Stimulated activated CD4-positive, alpha-beta T cell treated with anti-CD3 and anti-CD28 coated beads, Interleukin-1b, Interleukin-23, amount 100 ng/mL, for 1 hour (primary cell): ENCODE measurements at places on chromosomes 16 and 17.
A peak's percentile ranks its signal among the peaks of the same experiment; 100 is the strongest.

DNA sequence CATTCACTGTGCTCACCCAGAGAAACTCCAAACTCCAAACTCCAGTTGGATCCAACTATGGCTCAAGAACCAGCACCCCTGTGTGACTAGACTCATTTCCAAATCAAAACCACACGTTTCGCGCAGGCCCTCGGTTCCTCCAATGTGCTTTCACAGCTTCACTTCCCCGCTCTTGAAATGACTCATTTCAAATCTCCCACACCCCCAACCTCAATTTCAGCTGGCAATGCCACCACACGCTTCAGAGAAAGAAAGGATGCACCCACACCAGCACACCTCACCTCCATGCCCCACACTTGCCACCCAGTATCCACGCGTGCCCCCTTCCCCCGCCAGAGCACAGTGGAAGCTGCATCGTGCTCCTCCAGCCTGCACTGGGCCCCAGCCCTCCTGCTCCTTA is 9.0 kb downstream of the TMEM92 start:
- no peak for DNase-seq

- no peak for DNase-seq
Measured at GRCh38 chr17:39183720-39184119, 13.7 kb downstream of the CACNB1 start.

DNA sequence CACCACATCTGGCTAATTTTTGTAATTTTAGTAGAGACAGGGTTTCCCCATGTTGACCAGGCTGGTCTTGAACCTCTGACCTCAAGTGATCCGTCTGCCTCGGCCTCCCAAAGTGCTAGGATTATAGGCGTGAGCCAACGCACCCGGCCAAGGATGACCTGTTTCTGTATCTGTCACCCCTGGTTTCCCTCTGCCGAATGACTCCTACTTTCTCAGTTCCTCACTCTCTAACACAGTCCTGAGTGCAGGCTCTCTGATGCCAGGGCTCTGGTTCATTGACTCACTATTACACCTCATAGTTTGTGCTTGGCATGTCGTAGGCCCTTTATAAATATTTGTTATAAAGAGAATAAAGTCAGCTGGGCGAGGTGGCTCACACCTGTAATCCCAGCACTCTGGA is 10.7 kb upstream of the PRPF8 start:
- DNase-seq = no peak

- no peak for DNase-seq
Measured at GRCh38 chr17:53749178-53749577, 73.5 kb upstream of the KIF2B start.

GRCh38 chr17:41860254-41860931 is 4.8 kb downstream of the KLHL11 start:
- no peak for DNase-seq

DNA sequence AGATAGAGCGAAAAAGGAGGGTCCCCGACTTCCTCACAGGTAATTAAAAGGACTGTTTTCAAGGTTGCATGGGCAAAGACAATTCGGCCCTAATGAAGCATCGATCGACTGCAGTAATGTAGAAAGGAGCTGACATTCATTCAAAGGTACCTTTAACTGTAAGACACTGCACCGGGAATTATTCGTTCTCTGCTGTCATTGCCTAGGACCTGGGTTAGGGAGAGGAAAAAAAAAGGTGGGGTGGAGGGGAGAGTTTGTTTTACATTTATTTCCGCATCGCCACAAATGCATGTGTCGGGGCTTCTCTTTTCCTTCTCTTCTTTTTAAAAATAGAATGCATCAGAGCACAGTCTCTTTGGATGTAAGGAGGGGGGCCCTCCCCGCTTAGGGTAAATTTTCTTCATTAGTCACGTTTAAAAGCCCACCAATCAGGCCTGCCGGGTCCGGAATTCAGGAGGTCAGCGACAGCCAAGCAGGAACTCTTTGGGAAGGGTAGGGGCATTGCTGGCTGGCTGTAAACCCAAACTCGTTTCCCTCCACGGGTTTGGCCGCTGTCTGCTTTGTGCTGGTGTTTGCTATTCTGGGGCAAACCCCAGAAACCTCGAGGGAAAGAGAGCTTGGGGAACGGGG is 496.2 kb upstream of the ZFHX3 start:
- no peak for DNase-seq

GRCh38 chr16:10949424-10949970 is 5.1 kb downstream of the CLEC16A start:
- DNase-seq = no peak

GRCh38 chr16:79856581-79856980 is 256.0 kb upstream of the MAF start:
- DNase-seq = no peak

GRCh38 chr16:27475561-27475960 is 73.6 kb downstream of the IL21R start:
- no peak for DNase-seq

DNA sequence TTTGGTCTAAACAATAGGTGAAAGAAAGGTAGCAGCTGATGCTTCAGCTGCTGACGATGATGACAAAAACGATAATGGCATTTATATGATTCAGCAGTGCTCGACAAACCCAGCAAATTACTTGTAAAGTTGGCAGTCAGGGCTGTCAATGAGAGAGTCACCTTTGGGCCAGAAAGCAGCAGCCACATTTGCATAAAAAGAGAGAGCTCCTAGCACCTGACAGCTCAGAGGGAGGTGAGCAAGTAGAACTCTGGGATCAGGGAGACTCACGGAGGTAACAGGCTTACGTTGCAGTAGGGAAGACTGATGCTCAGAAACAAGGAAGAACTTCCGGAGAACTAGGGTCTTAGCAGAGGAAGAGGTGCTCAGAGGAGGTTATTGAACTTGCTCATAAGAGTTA is 291.9 kb upstream of the ZFHX3 start:
- no peak for DNase-seq

GRCh38 chr17:77864234-77865111 is 94.0 kb upstream of the TNRC6C start:
- no peak for DNase-seq

GRCh38 chr17:12730931-12731521 is 58.3 kb upstream of the ARHGAP44 start:
- no peak for DNase-seq

DNA sequence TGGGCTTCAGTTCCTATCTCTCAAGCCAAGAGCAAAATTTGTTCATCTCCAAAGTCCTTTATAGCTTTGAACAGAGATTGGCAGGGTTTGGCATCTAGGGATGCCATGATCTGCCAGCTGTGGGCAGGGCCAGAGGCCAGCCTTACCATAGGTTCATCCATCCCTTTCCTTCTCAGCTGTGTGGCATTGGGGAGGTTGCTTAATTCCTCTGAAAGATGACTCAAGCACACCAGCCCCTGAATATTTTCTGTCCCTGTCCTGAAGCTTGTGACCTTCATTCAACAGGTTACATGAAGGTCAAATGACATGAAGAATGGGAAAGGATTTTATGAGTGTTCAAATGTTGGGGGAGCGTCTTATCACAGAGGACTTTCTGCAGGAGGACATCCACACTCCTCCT is 3.4 kb downstream of the MT1G start:
- DNase-seq = no peak

- DNase-seq = no peak
Measured at GRCh38 chr17:601244-601925, 113.3 kb downstream of the VPS53 start.

DNA sequence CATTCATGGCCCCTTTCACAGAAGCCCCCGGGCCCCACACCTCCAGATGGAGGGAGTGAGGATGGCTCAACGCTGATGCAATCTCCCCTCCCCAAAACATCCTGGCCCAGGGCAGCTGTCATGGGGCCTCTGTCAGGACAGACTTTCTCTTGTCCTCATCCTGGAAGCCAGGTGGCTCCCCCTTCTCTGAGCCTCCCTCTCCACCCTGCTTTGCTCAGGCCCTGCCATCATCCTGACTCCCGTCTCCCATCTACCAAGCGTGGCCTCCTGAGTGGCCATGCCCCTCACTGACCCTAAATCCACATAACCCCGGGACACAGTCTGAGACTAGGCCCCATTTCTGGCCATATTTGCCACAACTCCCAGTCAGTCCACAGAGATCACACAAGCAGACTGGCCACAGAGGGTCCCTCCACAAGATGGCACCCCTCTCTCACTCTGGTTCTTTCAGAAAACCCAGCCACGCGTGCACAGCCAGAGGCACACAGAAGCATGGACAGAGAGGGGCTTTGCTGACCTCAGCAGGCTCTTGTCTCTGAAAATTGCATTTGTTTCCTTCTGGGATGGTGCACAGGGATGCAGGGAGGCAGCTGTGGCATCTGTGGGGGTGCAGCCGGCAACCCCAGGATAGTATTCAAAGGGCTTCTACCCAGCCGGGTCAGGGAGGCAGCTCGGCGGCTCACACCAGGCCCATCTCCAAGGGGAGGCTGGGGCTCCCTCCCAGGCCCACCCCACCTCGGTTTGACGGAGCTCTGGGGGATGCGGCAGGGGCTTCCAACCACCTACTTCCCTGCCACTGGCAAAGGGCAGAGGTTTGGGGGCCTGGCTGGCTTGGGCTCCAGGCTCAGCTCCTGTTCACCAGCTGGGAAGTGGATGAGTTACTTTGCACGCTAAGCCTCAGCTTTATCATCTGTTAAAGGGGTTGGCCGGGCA is 16.9 kb downstream of the DOC2B start:
- DNase-seq = no peak

DNA sequence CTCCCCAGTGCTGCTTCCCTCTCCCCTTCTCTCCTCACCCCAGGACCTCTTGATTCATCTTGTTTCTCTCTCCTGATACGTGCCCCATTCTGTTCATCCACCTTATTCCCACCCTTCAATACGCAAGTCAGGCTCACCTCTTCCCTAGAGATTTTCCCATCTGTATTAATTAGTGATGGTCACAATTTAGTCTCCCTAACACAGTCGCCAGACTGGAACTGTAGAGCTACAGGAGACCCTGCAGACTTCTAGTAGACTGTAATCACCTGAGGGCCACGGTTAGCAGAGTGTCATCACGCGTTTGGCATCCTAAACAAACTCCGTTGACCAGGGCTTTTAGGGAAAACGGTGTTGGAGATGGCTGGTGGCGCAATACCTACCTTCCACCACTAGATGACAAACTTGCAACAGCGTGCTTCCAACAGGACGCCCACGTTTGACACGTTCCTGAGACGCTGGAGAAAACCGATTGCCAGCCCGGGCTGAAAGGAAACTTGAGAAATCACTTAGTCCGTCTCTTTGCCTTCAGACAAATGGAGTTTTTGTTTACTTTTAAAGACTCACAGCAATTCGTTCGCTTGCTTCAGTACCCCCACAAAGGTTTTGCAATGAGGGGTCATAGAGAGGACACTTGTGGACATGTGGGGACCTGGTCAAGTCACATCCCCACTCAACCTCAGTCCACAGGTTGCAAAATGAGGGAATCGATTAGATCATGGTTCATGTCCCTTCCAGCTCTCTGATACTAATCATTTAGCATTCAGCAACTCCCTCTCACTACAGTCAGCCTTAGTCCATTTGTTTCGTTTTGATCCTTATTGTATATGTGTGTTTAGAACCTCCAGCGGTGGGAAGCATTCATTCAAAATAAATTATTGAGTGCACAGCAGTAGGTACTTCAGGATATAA is 20.6 kb downstream of the MYL4 start:
- peak; percentile 50 for DNase-seq

DNA sequence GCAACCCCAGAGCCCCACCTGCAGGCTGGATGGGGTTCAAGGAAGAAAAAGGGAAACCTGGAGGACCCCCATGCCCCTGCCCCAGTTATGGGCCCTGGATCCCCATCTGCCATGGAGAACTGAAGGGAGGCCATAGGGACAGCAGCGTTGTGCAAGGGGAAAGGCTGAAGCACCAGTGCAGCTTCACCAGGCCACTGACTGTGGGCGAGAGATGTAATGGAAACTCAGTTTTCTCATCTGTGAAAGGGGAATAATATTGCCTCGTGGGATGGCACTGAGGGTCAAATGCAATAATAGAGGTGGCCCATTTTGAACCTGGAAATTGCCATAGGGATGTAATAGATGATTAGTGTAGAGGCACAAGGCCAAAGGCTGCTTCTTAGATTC is 9.9 kb upstream of the TSPOAP1 start:
- DNase-seq = no peak

- DNase-seq = no peak
Measured at GRCh38 chr17:73096866-73097265, 4.4 kb upstream of the SLC39A11 start.

DNA sequence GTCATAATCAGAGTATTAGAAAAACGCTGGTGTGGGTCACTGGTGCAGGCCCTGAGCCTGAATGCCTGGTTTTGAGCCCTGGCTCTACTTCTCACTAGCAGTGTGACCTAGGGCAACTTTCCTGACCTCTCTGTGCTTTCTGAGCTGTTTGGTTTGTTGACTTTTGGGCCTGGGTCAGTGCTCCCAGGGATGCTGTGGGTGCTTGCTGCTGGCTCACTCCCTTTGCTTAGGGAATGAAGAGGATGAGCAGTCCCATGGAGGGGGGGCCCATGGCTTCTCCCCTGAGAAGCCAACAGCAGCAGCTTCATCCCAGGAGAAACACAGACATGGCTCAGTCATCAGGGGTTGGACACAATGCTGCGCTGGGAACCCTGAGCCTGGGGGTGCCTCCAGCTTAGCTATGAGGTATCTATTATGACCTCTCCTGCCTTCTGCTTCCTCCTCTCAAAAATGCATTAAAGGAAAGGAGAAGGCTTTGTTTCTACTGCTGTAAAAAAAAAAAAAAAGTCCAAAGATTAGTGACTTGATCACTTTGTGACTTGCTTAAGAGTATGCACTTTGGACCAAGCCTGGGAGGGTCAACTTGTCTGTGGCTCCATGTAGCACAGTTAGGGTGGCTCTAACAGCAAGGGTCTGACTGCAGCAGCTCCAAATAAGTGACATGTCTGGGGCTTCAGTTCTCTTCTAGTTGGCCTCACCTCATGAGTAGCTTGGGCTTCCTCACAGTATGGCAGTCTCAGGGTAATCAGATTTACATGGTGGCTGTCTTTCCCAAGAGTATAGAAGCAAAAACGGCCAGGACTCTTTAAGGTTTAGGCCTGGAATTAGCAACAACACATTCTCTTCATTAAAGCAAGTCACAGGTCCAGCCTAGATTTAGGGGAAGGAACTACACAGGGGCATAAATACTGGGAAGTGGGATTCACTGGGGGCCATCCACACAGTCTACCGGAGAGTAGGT is 13.0 kb downstream of the NKD1 start:
- DNase-seq = no peak

- no peak for DNase-seq
Measured at GRCh38 chr16:69351309-69352027, at the start of gene TMED6. Gene TMED6 (minus strand): TSS chr16:69351786. CDS start chr16:69351753, 33 bp downstream.

GRCh38 chr16:88368994-88369393 is 13.8 kb upstream of the ZNF469 start:
- DNase-seq = no peak

- no peak for DNase-seq
Measured at GRCh38 chr16:49921791-49922456, 66.0 kb upstream of the ZNF423 start.

DNA sequence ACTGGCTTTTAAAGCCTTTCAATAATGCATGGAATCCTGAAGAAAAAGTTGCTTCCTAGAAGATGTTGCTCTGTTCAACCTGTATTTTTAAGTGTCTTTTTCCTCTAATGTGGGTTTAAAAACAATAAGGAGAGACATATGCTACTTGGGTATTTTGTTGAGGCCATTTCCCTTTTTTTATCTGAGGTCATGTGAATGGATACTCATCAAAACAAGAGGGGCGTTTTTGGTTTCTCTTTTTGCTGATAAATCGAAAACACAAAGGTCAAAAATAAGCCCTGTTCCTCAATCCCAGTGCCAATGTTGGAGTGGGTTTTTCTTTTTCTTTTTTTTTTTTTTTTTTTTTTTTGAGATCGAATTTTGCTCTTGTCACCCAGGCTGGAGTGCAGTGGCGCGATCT is 468.0 kb upstream of the RBFOX1 start:
- no peak for DNase-seq
